Stimulated activated CD4-positive, alpha-beta T cell treated with anti-CD3 and anti-CD28 coated beads, Interleukin-4, amount 100 ng/mL, for 24 hours (primary cell): ENCODE measurements at places on chromosomes 6 and 20.

- DNase-seq: no peak
Observed at GRCh38 chr6:93970684-93971083, 551.3 kb upstream of the EPHA7 start.

- no peak for DNase-seq
Observed at GRCh38 chr6:1971612-1972011, 273.8 kb downstream of the GMDS start.

DNA sequence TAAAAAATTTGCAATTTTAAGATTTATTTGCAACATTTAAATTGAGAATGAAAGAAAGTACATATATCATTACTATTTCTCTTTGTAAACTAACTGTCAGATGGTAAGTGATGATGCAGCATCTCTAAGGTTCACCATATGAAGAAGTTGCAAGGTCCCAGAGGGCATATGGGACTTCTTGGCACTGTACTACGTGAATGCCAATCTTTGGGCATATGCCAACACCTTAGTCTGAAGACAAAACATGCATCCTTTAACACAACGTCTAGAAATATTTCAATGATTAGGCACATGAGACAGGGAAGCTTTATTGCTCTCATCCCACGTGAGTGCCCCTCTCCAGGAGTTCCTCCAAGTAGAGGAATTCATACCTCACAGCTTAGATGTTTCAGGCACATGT is 66.8 kb downstream of the CDK19 start:
- DNase-seq: no peak

DNA sequence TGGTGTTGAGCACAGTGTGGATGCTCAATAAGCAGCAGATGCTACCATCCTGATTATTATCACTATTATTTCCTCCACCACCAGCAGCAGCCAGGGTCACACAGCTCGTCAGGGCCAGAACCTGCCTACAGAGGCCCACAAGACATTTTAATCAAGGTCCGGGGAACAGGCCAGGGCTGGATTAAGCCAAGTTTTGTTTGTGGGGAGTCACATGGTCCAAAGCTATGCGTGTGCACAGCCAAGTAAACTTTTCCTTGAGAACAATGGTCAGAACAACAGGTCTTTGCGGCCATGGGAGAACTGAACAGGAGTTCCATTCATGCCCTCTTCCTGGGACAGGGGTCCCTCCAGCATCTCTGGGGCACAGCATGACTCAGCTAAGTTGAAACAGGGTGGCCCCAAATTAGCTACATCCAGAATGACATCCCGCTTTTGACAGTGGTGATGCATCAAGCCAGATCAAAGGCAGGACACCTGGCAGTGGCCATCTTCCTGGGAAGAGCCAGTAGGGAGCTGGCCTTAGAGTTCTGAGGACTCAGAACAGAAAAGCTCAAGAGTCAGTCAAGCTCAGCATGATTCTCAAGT is 11.7 kb downstream of the SNTA1 start:
- DNase-seq: no peak

DNA sequence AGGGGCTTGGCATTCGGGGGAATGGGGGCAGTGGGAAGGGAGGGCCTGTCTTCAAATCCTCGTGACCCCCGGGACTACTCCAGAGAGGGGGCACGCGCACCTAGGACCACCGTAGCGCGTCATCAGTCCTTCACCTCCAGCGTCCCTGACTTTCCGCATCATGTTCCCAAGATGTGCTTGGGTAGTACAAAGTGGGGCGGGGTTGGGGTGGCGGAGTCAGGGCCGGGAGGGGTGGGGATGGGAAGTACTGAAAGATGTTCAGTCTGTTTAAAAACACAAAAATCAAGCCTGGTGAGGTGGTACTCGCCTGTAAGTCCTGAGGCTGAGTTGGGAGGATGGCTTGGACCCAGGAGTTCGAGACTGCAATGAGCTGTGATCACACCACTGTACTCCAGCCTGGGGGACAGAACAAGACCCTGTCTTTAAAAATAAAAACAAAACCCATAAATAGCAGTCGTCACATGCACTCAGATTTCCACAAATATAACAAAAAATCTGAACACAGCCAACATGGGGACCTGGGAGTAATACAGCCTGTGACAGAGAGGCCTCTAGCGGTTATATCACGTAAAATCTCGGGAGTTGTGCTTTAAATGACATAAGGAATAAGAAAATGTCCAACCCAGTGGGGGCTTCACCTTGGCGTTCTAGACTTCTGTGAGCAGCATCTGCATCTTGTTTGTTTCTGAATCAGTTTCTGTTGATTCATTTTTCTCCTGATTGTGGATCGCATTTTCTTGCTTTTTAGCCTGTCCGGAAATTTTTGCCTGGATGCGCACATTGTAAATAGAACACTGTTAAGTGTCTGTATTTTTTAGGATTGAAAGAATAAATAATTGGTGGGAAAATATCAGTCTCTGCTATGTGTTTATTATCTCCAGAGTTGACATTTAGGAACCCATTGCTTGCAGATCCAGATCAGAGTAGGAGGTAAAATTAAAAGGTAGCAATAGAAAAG is 698 bp upstream of the LRP11 start:
- DNase-seq: peak; percentile 27

DNA sequence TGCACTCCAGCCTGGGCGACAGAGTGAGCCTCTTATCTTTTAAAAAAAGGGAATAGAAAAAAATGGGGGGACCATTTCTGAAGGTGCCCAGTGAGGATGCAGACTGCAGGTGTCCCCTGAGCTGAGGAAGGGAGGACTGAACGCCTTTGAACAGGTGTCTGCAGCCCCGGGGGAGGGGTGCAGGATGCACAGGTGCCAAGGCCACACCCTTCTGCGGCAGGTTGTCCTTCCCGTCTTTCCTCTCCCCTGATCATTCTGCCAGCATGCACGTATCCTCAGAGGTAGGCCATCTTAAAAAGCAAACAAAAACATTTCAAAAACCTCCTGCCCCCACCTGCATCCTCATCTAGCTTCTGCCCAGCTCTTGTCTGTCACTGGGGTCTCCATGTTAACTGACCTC is 101.3 kb downstream of the MTHFD1L start:
- DNase-seq: no peak

DNA sequence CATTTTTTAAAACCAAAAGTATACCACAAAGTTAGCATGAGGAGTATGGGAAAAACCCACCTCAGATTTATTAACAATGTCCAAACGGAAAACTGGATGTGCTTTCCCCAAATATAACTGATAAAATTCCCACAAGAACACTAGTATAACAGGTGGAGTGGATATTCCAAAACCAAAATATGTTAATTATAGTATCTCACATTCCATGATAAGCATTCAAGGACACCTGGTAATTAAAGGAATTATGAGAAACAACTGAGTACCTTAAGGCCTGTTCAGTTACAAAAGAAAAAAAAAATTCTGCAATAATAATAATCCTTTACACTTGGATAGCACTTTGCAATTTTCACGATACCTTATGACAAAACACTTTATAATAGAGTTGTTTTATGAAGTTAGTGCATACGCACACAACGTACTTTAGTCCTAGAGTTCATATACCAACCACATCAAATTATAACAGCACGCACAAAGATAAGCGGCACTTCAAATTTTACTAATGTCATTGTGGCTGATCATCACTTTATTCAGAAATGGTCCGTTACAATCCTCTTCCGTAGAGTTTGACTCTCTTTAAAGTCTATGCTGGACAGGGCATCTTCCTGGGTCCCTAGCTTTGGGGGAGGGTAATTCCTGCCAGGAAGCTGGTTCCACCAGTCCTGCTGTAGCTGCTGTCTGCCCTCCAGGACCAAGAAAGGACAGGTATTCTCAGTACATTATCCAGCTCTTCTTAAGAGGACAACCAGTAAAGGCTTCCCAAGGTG is 1.7 kb downstream of the CDK19 start:
- no peak for DNase-seq
